CD4-positive, alpha-beta T cell treated with Interleukin-17A for 4 hours (primary cell): ENCODE measurements at places on chromosomes 3 and 15.
A peak's percentile ranks its signal among the peaks of the same experiment; 100 is the strongest.

DNA sequence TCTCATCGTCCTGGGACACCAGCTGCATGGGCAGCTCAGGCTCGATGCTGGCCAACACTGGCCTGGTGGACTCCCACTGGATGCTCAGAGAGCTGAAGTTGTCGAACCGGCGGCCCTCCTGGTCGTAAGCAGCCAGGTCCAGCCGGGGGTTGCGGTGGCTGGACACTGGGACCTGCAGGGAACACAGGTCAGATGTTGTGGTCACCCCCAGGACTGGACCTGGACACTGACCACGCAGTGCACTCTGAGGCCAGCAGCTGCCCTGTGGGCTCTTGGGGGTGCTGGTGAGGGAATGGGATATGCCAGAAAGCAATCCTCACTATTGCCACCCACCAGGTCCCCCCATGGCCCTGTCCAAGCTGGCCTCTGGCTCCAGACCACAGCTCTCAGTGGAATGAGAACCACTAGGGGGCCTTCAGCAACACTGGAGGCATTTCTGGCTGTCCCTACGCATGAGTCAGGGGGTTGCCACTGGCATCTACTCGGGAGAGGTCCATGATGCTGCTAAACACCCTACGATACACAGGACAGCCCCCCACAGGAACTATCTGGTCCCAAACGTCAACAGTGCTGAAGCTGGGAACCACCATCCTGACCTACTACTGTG lies 66.1 kb downstream of the NUP210 start:
- no peak for DNase-seq

- no peak for DNase-seq
Observed at GRCh38 chr15:62964251-62964650, 78.3 kb upstream of the TPM1 start.

DNA sequence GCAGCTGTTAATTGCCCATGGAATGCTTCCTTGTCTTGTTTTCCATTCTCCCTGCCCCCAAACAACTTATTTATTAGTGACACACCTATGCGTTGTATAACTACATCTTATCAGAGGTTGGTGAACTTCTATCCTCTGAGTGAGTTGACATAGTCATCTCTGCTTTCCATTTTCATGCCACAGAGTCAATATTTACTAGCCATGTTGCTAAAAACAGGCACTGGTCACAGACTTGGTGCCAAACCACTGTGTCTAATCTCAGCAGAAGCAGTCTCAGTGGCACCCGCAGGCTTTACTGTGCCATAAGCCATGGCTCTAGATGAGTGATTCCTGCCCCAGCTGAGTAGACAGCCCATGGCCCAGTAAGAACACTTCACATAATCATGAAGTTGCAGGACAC lies 26.5 kb downstream of the DAPK2 start:
- no peak for DNase-seq

GRCh38 chr3:12707449-12707848 lies 43.5 kb upstream of the RAF1 start:
- DNase-seq, result no peak

DNA sequence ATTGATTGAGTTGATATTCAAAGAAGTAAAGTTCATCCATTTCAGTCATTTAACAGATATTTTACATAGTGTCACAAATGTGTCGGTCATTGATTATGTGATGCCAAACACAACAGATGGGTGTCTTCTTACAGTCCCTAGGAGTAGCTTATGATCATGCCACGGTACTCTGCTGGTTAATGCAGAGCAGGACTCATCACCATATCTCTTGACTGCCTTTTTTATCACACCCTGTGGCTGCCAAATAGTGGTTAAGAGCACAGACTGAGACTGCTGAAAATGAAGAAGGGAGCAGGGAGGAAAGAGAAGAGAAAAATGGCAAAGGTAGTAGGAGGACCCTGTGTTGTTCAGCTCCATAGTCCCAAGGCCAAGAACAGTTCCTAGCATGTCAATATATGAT lies 12.8 kb upstream of the TIMMDC1 start:
- no peak for DNase-seq

- DNase-seq, result no peak
Observed at GRCh38 chr15:59764775-59765174, 75.7 kb upstream of the BNIP2 start.

DNA sequence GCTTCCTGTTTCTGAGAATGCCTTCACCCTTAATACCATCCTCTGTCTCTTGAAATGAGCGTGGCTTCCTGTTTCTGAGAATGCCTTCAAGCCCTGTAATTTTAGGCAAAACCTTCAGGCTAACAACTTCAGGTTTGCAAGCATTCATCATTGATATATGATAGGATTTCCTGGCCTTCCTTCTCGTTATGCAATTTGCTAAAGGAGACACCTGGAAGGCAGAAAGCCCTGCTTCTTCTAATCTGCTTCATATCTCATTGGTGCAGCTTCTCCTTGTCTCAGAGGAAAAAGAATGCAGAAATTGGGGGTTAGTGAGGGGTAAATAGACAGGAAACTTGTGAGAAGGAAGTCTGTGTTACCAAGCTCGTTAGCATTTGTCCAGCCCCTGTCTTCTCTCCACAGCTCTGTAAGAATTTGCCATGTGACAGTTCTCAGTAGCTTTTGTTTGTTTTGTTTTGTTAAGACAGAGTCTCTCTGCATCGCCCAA lies 7.3 kb downstream of the ARL6IP5 start:
- DNase-seq, result peak; percentile 30

DNA sequence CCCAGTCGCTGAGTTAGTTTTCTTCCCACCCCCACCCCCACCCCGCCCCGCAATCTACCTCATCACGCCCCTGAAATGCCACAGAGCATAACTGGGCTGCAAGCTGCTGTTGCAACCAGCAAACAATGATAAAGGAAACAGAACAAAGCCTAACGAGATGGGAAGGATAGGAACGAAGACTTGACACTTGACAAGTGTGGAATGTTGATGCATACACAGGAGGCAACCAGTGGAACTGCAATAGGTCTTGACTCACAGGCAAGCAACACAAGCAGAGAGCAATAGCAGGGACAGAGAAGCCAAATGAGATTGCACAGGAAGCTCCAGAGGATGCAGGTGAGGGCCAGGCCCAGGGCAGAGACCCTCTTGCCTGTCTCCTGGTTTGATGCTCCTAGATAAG lies 225.9 kb downstream of the IGSF11 start:
- no peak for DNase-seq

GRCh38 chr15:88949734-88950400 lies 36.7 kb upstream of the MFGE8 start:
- no peak for DNase-seq

DNA sequence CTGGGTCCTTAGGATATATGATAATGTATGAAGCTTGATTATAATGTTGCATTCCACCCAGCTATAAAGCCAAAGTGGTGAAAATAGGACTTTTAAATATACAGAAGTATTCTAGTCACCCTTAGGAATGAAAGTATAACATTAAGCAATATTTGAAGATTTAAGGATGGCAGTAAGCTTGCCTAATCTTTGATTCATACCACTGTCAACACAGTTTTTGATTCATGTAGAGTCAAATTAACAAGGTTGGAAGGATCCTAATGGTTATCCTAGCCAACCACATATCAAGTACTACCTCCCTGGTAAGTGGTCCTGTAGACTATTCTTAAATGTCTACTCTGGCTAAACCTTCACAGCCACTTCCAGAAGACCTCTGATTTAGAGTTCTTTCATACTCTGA lies 18.6 kb downstream of the ARIH1 start:
- no peak for DNase-seq

- DNase-seq, result no peak
Observed at GRCh38 chr15:90558171-90558573, 28.4 kb downstream of the CRTC3 start.

GRCh38 chr15:72592097-72592496 lies 62.4 kb upstream of the GOLGA6B start:
- no peak for DNase-seq

GRCh38 chr3:42635111-42635510 lies 18.4 kb upstream of the ZBTB47 start:
- no peak for DNase-seq

- no peak for DNase-seq
Observed at GRCh38 chr15:68429691-68430470, 2.1 kb downstream of the ITGA11 start.

DNA sequence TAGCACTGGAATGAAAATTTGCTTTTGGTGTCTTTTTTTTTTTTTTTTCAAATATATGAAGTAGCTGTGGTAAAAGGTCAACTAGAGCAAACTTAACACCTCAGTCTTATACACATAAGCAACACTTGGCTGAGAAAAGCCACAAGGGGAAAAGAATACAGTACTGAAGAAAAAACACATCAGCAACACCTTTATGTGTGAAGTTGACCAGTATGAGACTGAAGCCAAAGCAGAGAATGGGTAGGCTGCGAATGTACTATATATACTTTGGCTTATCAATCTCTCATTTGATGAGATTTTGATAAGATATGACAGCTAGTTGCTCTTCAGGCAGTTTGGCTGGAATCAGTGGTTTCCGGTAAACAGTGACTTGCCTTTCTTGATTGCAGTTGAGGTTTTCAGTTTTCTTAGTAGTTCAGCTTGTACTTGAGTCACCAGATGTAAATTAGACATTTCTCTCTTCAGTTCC lies 22.0 kb upstream of the ZCWPW2 start:
- DNase-seq, result peak; percentile 38

- no peak for DNase-seq
Observed at GRCh38 chr3:171980578-171981270, 58.7 kb upstream of the FNDC3B start.

DNA sequence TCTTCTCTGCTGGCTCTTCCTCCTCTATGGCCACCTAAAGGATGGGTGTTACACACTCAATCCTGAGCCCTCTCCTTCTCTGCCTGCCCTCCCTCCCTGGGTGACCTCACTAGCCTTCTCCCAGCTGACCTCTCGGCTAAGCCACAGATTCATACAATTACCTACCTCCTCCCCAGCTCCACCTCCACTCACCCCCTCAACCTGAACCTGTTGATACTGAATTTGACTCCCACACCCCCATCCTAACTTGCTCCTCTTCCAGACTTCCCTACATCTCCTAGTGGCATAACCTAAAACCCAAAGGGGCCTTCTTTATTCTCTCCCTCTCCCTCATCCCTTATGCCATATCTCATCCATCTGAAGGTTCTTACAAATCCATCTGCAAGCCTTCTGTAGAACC lies 17.1 kb downstream of the HOMER2 start:
- no peak for DNase-seq
